ENCODE measurements at places on chromosomes 7 and 10. TPM values are rescaled to one million over a fixed set of nuclear protein-coding genes. Genes with fewer than 3 reads are reported as not detected.

DNA sequence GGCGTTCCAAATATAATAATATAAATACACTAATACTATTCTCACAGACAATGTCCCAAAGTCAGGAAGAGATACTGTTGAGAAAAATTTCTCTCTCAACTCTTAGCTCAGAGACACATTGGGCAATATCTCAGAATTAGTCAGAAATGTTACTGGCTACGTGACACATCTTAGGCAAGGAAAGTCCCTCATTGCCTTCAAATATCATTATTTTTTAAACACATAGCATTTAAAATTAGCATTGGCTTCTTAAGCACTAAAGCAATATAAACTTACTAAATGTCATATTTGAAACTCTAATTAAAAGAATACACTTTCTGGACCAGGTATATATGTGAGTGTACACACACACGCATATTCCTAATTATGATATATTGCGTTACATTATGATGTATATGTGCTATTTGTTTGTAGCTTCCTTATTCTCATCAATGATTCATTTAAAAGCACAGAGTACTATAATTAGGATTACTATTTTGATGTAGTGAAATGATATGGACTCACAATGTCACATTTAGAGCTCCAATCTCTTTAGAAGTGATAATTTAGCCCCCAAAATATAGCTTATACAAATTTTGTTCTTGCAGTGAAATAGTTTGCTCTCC, 255.8 kb downstream of the TWIST1 start:
- no peak for DNase-seq

DNA sequence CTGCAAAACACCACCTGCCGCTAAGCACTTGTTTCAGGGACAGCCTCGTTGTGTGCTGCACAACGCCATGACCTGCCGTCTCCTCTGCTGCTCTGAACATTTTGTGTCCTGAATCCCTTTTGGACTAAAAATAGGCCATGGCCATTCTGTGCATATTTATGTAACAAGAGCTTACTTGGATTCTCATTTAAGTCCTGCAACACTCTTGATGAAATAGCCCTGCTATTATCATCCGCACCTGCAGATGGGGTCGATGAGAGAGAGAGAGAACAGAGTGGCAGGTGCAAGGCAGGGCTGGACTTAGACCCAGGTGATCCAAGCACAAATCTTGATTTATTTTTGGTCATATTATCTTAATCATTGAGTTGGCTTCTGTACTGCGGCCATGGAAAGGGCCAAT, 121.2 kb upstream of the PRKCQ start:
- DNase-seq, result no peak

- no peak for DNase-seq
Observed at GRCh38 chr7:1951159-1951536, 281.1 kb downstream of the ELFN1 start.

DNA sequence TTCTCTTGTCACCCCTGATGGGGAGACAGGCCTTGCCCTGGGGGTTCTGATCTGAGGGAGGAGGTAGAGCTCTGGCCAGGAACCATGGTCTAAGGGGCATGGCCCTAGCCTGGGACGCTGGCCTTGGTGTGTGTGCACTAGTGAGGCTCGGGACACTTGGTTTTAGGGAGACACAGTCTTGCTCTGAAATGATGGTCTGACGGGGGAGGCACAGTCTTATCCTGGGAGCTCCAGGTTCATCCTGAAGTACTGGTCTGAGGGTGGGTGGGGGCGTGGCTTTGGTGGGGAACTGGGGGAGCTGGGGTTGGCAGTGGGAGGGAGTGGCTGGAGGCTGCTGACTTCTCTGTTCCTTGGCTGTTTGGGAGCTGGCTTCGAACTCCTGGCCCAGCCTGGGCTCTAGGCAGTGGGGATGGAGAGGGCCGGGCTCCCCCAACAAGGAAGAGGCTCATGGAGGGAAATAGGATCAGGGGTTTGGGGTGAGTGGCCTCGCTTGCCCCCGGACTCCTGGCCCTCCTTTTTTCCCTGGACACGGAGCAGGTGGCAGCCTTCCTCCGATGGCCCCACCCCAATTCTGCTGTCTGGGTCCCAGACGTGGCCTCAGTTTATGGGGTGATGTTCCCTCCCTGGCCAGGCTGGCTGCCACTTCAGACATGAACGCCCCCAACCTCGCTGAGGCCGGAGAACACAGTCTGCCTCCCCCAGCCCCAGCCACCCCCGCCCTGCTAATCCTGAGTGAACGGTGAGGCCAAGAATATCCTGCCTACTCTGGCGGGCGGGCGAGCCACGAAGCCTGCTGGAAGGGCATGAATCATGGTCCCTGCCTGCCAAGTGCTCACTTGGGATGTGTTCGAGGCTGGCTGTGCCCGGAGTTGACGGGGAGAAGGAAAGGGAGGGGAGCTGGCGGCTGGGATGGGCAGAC, 43.5 kb downstream of the TMEM270 start:
- DNase-seq, result no peak

GRCh38 chr10:13238271-13239077, 4.3 kb upstream of the UCMA start:
- DNase-seq, result no peak

DNA sequence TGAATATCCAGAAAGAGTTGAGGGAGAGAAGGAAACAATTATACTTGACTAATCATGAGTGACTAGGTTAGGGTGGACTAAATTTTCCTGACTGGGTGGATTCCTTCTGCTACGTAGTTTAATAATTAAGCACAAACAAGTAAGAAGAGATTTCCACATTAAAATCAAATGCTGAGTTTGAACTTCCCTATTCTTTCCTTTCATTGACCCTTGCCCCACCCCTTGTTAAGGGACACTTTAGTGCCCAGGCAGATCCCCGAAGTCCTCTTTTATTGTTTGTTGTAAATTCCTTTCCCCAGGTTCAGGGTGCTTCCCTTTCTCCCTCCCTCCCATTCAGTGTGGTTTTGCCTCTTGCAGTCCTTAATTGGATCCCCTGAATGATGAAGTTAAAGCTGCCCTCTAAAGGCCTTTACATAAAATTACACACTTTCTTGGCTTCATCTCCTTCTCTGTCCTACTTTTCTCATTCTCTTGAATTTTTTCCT, 8.8 kb upstream of the SPAM1 start:
- peak; percentile 29 for DNase-seq

- DNase-seq, result no peak
Observed at GRCh38 chr7:50119815-50120637, 27.0 kb upstream of the ZPBP start.

DNA sequence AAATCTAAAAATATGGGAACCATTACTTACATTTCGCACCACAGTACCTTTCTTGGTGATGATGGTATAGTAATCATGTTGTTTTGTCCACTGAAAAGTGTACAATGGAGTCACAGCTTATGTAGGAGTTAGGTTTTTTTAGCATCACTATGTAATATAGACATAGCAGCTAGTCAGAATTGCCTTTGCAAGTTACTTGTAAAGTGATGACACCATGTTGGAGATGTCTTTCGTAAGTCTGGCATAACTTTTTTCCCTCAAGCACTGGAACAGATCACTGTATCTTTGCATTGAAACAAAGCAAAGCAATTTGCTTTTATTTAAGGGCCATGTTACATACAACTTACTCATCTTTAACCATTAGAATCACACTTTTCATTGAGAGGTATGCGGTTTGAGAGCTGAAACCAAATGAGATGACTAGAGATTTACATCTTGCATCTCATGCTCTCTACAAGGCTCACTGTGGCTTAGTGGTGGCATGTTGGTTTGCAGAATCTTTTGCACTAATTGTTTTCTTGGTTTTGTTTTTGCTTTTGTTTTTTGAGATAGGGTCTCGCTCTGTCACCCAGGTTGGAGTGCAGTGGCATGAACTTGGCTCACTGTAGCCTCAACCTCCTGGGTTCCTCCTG, 18.3 kb downstream of the UBN2 start:
- no peak for DNase-seq

DNA sequence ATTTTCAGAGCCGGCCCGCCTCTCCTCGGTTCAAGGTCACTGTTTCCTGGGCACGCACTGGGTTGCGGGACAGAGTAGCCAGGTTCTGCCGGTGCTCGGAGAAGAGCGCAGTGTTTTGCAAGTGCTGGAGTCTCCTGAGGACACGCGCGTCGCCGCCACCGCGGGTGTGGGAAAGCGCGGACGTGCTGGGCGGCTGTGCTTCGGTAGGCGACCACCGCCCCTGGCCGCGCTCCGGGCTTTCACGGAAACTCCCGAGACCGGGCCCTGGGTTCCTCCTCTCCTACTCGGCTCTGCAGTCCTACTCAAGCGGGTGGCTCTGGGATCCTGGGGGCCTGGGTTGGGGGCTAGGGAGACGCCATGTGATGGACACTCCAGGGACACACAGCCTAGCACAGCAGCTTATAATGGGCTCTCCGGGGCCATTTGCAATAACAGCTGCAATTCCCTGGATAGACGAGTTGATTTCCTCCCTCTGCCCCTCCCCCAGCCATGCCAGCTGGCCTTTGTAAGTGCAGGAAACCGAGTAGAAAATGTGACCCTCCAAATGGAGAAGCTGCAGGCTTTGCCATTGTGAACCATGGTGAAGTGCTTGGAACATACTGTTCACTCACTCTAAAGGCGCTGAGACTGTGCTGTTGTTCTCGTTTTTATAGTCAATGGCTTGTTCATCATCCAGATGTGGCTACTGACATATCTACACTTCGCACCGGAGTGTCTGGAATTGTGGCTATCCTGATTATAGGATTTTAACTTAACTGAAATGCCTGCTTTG, 2.1 kb downstream of the FRAT1 start:
- DNase-seq, result peak; percentile 55

GRCh38 chr7:40761762-40762560, 627.2 kb downstream of the SUGCT start:
- no peak for DNase-seq

- DNase-seq, result no peak
Observed at GRCh38 chr7:152424348-152425108, 11.3 kb downstream of the KMT2C start.

DNA sequence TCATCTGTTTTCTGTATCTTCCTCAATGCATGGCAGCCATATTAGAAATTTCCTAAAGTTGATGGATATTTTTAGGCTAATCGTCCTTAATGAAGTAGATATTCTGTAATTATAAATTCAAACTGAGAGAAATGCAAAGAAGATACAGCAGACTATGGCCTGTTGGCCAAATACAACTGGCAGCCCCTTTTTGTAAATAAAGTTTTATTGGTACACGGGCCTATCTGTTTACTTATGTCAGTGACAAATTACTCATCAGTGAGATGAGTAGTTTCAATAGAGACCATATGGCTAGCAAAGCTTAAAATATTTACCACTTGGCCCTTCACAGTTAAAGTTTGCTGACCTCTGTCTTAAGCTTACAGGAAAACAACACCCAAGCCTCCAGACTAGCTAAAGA, 112.3 kb downstream of the HTR7 start:
- no peak for DNase-seq

GRCh38 chr10:97924678-97925077, 75.0 kb downstream of the GOLGA7B start:
- DNase-seq, result no peak

DNA sequence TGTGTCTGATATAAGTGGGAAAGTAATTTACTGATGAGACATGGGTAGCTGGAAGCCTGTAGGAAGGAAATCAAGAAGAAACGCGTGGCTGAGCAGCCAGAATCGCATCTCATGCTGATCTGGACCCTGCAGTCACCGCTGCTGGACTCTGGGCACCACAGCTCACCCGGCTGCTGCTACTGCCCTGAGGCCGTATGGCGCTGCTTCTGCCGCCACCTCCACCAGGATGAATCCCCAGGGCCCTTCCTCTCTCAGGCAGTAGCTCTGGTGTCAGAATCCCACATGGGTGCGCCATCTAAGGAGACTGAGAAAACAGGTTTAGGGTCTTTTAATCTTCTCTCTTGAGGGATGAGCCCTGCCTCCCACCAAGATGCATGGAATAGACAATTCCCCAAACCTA, 70.3 kb upstream of the AGK start:
- no peak for DNase-seq

DNA sequence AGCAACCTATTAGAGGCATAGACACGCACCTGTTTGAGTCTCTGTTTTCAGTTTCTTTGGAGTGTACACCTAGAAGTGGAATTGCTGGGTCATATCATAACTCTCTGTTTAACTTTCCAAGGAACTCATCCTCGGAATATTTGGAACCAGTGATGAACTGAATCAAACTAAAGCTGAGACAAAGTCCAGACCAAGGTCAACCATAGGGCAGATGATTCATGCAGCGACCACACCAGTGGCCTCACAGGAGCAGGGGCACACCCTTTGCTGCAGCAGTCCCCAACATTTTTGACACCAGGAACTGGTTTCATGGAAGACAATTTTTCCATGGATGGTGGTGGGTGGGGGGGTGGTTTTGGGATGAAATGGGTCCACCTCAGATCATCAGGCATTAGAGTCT, 4.9 kb upstream of the OPTN start:
- DNase-seq, result no peak

Gene COA1
- 90.6 TPM for polyA plus RNA-seq

Gene MBL2
- polyA plus RNA-seq, result not detected

Gene HOXA4
- polyA plus RNA-seq, result 28.6 TPM

Gene RINT1
- polyA plus RNA-seq, result 29.4 TPM

Gene GPR15LG
- 0.52 TPM for polyA plus RNA-seq

Gene TNS3
- 87.4 TPM for polyA plus RNA-seq

Gene GRID2IP
- polyA plus RNA-seq, result 0.91 TPM

Gene STYXL1
- polyA plus RNA-seq, result 47.5 TPM

Gene GET4
- 42.9 TPM for polyA plus RNA-seq

All from left kidney (tissue), 8 donors.